IPS-NIHi11 (cell line): ENCODE measurements at places on chromosomes 1 and 21.
A peak's percentile ranks its signal among the peaks of the same experiment; 100 is the strongest.

DNA sequence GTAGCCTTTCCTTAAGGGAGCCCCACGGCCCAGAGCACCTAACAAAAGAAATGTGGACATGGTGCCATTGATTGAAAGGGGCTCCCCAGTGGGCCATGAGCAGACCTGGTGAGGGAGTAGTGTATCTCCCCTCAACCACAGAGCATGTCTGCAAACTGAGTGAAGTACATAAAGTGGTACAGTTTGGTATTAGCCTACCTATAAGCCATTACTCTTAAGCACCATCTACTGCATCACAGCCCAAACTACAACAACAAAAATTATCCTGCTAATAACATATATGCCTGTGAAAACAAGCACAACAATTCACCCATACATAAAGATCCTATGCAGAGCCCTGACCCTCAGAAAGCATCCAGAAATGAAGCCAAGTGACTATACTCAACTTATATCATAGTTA, 407.8 kb downstream of the PTPRC start:
- no peak for DNase-seq

DNA sequence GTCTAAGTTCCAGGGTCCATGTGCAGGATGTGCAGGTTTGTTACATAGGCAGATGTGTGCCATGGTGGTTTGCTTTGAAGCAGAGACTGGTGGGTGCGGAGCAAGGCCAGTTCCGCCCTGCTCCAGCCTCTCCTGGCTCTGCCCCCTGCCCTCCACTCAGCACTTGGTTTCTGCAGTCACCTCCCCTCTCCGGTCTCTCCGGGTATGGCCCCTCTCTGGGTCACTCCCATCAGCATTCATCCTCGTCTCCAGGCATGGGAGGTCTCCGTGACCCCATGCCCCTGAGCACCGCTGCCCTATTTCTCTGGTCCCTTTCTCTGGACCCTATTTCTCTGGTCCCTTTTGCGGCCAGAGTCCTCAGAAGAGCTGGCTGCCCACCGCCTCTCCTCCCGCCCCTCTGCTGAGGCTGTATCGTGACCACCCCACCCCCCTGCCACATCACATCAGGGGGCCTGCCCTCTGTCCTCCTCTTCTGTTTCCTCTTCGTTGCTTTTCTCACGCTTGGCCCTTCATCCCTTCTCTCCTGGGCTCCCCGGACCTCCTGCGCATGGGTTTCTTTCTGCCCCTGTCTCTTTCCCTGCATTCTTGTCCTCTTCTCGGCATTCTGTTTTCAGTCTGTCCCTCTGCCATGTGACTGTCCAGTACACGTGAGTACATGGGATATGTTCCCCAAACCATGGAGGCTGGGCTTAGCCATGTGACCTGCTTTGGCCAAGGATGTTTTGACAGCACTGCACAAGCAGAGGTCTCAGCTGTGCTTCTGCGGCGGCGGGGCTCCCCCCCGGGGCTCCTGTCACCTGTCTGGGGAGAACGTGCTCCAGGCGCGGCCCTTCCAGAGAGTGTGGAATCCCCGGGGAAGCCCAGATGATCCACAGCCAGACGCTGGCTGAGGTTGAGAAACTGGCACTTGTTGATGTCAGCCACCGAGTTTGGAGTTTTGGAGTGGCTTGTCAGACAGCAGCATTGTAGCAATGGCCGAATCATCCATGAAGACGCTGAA, 54.4 kb upstream of the C1orf174 start:
- DNase-seq = no peak

DNA sequence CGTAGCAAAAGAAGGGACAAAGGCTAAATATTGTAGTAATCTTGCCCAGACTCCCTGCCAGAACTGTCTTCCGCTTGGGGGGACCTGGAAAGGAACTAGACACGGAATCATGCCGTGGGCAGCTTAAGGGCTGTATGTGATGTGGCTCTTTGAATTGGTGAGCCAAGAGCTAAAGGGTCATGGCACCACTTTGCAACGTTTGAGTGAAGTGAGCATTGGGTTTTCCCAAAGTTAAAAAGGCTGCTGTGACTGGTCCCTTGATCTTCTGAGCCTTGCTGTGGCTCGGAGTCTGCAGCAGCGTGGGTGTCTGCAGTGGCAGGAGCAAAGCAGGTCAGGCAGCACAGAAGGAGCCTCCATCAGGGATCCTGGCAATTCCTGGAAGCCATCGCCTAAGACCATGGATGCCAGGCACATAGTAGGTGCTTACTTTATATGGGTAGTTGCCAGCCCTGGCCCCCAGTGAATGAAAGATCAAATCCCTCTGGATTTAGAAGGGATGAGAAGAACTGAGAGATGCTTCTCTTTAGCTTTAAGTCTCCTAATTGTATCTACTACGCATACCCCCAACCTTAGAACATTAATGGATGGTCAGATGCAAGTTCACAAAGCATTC, 1.8 kb downstream of the SMYD2 start:
- DNase-seq = no peak

- DNase-seq = peak; percentile 28
Measured at GRCh38 chr1:61247881-61248752, 165.8 kb downstream of the NFIA start.

DNA sequence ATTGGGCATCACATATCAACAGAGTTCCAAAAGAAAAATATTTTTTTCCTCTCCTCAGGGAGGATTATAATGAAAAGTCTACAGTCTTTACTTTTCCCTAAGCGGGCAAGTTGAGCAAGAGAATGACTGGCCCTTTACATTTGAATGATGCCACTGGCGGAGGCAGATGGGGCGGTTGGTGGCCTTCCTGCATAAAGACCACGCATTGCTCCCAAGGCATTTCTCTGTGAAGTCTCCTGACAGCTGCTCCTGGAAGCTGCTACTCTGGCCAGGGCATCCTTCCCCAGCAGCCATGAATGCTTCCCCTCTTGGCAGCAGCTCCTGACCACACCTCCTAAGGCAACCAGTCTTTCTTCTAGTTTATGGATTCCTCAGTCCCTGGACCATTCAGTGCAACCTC, 161.1 kb upstream of the RRP15 start:
- DNase-seq = peak; percentile 67

DNA sequence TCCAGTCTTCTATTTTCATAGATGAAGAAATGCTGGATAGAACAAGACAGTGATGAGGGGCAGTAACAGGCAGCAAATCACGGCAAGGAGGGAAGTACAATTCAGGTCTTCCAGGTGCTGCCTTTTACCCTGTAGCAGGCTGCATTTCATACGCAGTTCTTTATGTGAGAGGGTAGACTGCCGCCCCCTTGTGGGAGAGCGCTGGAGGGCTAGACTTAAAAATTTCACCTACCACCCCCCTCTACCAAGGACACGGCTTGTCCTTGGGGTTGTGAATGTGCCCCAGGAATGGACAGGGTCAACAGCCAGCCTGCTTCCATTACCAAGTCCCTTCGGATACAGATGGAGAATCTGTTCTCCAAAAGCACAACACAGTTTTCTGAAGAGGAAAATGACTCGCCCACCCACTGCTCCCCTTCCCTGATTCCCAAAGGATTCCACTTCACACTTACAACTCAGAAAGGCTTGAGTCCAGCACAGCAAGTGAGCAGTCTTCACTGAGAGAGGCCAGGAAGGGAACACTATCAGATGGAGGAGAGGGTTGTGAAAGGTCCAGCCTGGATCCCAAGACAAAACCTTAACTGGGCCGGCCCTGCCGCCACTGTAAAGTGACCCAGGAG, 7.4 kb downstream of the WDR77 start:
- DNase-seq = peak; percentile 61

- no peak for DNase-seq
Measured at GRCh38 chr1:94795434-94795833, 24.7 kb upstream of the SLC44A3 start.

- DNase-seq = no peak
Measured at GRCh38 chr1:164864161-164864560, 305.2 kb downstream of the PBX1 start.
